ENCODE measurements at places on chromosomes 11 and 22.

- no peak for DNase-seq
- no peaks in the 10 kb centered on the region for H3K36me3 ChIP-seq
- H3K4me3 ChIP-seq = no peak overlapping the region
These were observed 333.1 kb downstream of the CTTN start for GRCh38 chr11:70731271-70732022.

DNA sequence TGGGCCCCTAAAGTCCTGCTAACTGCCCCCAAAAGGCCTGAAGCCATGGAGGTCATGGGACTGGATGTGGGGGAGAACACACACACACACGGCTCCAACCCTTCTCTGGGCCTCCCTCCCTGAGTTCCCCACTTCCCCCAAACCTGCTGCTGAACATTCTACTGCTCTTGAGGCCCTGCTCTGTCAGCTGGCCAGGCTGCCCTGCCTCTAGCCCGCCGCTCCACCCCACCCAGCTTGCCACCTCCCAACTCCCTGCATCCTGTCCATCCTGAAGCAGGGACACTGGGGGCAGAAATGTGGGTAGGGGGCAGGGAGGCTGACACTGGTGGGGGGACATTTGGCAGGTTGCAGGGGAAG is 1.0 kb downstream of the KCNJ4 start:
- H3K4me3 ChIP-seq = no peak overlapping the region
- H3K36me3 ChIP-seq = no peaks in the 10 kb centered on the region

GRCh38 chr11:121249039-121249663 is 43.4 kb upstream of the SC5D start:
- no peak for DNase-seq
- H3K27me3 ChIP-seq = peaks cover 3% of the 10 kb centered on the region
- no peaks in the 10 kb centered on the region for H3K4me1 ChIP-seq
- no peaks in the 10 kb centered on the region for H3K36me3 ChIP-seq
- H3K27ac ChIP-seq = no peak overlapping the region
- H3K4me3 ChIP-seq = no peak overlapping the region

DNA sequence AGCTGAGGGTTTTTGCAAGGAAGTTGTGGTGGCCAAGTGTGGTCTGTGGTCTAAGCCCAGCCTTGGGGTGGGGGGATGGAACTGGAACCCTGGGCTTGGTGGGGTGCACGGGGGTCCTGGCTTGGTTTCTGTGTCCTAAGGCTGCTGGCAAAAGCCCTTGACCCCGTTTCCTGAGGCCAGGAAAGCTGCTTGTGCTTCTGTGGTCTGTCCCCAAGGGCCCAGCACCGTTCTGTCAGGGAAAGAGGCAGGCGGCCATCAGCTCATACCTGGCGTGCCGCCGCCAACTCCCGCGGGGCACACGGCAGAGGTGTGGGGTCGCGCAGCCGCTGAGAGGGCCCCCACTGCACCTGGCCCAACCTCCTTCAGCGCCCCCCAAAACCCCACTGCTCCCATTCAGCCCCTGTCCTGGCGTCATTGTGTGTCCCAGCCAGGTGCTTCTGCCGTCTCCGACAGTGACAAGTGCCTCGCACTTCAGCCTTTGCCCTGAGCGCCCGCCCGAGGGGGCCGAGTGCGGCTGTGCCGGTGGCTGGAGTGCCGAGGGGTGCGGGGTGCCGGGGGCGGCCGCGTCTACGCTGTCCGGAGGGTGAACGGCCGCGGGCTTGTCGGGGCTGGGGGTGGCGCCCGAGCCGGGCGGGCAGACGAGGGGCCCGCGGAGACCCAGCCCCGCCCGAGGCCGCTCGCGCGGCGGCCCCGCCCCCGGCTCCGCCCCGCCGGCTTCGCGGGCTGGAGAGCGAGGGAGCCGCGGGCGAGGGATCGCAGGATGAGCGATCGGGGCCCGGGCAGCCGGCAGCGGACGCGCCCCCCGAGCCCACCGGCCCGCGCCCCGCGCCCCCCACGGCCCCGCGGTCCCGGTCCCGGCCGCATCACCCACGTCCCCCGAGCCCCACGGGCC is at the start of gene CNIH2:
Gene CNIH2, plus strand, starts transcription at position 705 of the 892 bp plus-strand sequence. CDS start 282 bp downstream, outside the sequence.
- DNase-seq = no peak
- no peaks in the 10 kb centered on the region for H3K4me1 ChIP-seq
- H3K4me3 ChIP-seq = no peak within 1 kb of the TSS
- no peaks in the 10 kb centered on the region for H3K27me3 ChIP-seq

GRCh38 chr11:126878913-126879482 is 121.6 kb downstream of the KIRREL3 start:
- no peaks in the 10 kb centered on the region for H3K36me3 ChIP-seq
- no peaks in the 10 kb centered on the region for H3K4me1 ChIP-seq
- H3K27me3 ChIP-seq = peaks cover 3% of the 10 kb centered on the region
